ENCODE measurements at places on chromosomes 7 and 10. TPM values are rescaled to one million over a fixed set of nuclear protein-coding genes. Genes with fewer than 3 reads are reported as not detected.

Gene GHRHR
- total RNA-seq = not detected

- DNase-seq = no peak
Observed at GRCh38 chr10:92208736-92209135, 82.1 kb downstream of the CPEB3 start.

DNA sequence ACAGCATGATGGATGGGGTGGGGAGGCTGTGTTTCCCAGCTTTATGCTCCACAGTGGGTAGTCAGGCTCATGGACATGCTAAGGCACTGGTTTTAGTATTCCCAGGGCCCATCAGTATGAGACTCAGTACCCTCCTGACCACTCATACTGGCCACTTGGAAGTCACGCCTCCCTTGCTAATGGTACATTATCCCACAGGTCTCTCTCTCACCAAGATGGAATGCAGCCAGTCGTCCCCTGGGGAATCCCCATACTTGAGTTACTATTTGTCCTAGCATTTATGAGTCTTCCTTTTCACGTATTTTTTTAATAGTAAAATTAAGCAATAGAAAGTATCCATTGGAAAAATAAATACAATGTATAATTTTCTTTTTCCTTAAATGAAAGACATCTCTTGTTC is 80.6 kb upstream of the TBX20 start:
- DNase-seq = no peak

GRCh38 chr10:113550365-113550764 is 2.5 kb upstream of the HABP2 start:
- peak; percentile 17 for DNase-seq

DNA sequence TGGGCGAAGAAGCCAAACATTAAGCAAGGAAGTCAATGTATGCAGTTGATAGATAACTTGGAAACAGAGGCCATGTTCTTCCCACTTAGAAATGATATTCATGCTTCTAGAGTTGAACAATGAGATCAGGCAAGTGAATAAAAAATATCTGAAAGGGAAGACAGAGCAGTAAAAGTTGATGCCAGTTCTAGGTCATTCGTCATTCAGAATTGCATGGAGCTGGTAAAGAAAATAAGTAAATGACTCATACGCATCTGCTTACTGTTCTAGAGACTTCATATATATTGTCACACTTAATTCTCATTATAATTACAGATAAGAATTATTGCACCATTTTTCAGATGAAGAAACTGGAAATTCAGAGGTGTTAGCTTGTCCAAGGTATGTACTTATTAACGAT is 158.9 kb upstream of the FERD3L start:
- DNase-seq = peak; percentile 29

DNA sequence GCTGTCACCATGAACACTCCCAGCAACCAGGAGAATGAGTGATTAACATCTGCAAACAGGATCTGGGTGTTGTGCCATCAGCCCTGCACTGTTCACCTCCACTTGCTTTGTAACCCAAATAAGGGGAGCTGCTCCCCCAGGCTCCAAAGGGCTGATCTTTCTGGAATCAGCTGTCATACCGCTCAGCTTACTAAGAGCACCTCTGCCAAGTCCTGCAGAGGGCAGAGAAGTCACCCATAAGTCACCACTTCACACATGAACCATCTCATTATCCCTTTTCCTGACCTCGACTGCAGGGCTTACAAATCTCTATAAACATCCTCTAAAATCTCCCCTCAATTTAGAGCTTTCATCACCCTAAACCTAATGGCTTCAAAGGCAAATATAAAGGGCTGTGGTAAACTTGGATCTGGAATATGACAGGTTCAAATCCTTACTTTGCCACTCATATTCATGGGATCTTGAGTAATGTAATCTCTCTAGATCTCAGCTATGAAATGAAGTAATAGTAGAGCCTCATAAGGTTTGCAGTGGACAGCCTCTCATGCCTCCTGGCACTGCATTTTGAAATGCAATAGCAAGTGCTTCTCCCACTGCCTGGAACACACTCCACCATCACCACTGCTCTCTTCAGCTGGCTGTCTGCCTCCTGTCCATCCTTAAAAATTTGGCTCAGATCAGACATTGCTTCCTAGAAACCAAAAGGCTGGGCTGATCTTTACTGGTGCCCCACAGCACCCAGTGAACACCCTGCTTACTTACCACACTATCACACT is 38.8 kb downstream of the ERLIN1 start:
- peak; percentile 11 for DNase-seq

Gene NRCAM
- total RNA-seq = 0.97 TPM

Measured in fibroblast of villous mesenchyme (primary cell).